Activated naive CD8-positive, alpha-beta T cell treated with anti-CD3 and anti-CD28 coated beads, Interleukin-2, amount 50 U/mL, for 24 hours (primary cell): ENCODE measurements at places on chromosomes 13 and 19.

GRCh38 chr19:44055870-44056269, 4.0 kb downstream of the ZNF223 start:
- no peak for DNase-seq

GRCh38 chr13:101985321-101985720, 416.5 kb downstream of the FGF14 start:
- DNase-seq: no peak

DNA sequence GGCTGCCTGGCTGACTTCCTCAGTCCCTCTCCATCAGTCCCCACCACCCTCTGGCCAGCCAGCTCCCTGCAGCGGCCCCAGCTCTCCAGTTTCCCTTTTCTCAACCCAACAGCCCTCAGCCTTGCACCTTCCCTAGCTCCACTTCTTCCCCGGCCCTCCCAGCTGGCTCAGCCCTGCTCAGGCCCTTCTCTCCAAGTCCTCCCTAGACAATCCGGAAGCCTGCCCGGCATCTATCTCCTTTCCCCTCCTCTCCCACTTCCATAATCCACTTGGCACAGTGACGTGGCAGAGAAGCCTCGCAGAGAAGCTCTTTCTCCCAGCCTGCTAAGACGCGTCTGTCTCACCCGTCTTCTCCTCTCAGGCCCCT, 1.1 kb downstream of the UBXN6 start:
- no peak for DNase-seq

DNA sequence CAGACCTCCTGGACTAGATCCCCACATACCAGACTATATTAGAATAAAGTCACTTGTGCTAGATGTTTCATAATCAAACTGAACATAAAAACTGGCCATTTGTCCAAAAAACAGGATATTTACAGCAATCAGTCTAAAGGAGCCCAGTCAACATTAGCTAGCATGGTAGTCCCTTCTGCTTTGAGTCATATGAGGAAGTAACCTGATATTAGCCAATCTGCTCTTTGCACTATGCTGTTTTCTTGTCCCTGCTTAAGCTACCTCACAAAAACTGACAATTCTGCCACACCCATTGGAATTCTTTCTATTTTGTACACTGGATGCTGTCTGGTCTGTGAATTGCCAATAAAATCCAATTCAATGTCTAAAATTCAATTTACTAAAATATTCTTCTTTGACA, 1824.2 kb downstream of the OLFM4 start:
- no peak for DNase-seq

DNA sequence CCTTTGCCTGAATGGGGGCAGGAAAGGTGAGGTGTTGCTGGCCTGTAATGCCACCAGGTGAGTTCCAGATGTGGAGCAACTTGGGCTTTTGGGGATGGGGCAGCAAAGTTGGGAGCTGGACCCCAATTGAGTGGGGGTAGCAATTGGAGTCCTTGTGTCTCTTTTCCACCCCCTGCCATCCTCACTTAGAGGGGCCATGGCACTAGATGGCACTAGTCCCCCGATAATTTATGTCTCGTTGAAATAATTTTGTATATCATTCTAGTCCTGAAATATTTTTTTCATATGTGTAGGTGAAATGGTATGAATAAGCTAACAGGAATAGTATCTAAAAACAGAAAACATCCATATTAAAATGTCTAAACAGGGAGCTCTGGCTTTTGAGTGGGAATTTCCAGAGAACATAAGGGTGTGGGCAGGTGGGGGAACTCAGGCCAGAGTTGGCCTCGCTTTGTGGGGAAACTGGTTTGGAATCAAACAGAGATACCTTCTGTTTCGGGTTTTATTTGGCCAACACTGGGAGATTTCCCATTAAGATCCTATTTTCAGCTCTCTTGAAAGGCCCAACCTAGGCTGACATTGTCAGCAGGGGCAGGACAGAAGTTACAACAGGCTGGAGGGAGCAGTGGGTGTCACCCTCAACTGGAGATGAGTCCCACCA, 3.4 kb downstream of the ZNF576 start:
- DNase-seq: no peak

DNA sequence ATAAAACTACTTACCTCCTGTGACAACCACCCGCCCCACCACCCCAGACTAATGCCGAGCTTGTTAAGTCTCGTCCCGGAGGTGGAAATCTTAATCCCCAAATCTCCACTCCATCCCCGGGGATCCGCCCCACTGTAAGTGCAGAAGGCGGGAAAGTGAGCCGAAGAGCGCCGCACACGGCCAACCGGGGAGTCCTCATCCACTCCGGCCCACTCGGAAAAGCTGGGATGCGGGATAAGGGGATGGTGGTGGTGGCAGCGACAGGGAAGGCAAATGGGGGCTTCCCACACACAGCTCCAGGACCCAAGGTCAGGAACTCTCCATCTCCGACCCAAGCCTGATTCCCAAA, 621 bp downstream of the FBL start:
- no peak for DNase-seq

- no peak for DNase-seq
Measured at GRCh38 chr19:45061965-45062364, 14.3 kb downstream of the ZNF296 start.

DNA sequence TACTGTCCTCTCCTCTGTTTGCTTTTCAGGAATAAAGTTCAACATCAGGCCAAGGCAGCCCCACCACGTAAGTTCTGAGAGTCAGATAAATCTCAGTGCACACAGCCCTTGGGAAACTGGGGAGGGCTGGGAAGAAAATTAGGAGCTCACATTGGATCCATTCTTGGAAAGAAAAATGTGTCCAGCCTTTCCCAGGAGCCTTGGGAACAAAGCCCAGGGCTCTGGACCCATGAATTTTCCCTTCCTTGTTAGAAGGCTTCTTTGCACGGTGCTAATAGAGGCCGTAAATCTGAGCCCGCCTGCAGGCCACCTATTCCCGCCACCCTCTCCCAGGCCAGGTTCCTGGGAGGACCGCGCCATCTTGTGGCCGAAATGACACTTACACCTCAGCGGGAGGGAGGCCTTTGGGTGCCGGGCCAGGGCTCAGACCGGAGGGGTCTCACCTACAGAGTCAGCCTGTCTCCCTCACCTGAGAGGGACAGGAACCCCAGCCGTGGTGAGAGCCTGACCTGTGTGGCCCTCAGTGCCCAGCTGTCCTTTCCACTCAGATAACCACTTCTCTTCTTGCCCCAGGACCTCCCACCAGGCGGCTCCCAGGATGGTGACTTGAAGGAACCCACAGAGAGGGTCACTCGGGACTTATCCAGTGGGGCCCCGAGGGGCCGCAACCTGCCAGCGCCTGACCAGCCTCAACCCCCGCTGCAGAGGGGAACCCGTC, 25.1 kb upstream of the KCTD15 start:
- peak; percentile 77 for DNase-seq

DNA sequence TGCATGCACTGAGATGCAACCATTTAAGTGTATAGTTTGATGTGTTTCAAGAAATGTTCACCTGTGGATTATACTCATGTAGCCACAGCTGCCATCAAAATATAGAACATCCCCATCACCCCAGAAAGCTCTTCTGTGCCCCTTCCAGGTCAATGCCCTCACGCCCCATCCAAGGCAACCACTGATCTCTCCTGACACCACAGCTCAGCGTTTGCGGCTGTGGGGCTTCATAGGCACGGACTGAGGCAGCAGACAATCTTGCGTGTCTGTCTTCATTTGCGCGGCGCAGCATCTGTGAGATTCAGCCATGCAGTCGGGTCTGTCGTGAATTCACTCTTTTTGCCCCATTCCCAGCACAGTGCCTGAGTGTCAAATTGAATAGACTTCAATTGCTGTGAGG, 153.8 kb upstream of the UQCRFS1 start:
- no peak for DNase-seq

- DNase-seq: no peak
Measured at GRCh38 chr13:77565635-77566034, 30.1 kb downstream of the SCEL start.

GRCh38 chr19:41944336-41944735, 14.8 kb downstream of the RABAC1 start:
- DNase-seq: no peak

GRCh38 chr13:80329250-80329649, 11.7 kb downstream of the SPRY2 start:
- DNase-seq: no peak

GRCh38 chr13:47945738-47946137, 55.3 kb downstream of the SUCLA2 start:
- no peak for DNase-seq

DNA sequence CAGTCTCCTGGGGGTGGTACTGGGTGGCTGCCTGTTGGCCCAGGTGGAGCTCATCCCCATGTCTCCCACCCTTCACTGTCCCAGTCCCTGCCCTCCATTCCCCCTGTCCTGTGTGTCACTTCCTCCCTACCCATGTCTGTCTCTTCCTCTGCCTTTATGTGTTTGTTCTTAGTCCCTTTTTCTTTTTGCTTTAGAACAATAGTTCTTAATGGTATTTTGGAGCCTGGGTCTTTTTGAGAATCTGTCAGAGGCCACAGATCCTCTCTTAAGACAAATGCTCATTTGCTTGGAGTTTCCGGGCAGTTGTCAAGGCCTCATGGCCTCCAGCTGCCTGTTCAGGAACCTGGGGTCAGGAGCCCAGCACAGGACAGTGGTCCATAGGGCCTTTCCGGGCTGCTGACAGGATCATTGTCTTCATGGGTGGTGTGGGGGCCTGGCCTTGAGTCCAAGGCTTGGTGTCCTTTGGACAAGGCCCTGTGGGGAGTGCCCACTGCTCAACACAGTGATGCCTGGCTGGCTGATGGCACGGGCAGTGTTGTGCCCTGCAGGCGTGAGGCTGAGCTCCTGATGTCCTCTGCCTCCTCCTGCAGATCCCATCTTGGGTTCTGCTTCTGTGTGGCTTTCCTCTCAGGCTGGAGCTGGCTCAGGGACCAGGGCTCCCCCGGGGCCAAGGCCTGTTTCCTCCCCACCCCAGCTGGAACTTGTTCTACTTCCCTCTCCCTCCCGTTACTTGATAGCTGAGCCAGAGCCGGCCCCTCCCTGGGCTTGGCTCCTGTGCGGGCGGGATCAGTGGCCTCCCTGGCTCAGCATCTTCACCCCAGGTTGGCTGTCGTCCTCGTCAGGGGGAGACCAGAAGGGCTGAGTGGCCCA, 3.5 kb downstream of the EGLN2 start:
- DNase-seq: no peak

GRCh38 chr19:50147462-50148423, 15.3 kb downstream of the IZUMO2 start:
- DNase-seq: peak; percentile 65

GRCh38 chr19:5145521-5146511, 176.9 kb downstream of the KDM4B start:
- no peak for DNase-seq

DNA sequence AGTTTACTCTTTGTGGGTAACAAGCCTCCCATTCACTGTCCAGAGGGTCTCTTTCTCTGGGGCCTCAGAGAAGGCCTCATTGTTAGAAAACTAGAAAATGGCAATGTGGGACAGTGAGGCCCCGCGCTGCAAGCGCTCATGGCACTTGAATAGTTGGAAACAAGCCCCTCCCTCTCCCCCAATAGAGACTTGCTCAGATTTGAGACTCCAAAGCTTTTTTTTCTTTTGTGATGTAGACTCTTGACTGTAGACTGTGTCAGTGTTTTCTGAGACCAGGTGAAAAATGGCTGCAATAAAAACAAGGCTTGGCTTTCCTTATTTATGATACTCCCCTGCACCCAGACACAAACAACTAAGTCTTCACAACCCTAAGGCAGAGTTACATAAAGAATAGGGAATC, 38.7 kb upstream of the UBL3 start:
- DNase-seq: no peak

DNA sequence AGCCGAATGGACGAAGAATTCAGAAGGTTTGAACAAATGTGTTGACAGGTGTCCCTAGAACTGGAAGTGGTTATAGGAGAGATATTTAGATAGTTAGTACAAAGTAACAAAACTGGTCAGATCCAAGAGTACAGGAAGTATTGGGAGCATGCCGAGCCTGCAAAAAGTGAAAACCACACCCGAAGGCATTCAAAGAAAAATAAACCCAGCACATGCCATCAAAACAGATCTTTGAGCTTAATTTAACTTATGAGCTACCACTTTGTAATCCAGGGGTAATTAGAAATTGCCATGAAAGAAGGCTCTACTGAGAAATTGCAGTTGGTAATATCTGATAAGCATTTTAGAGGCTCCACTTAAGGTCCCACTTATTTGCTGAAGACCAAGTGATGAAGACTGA, 214.2 kb downstream of the DNAJC15 start:
- no peak for DNase-seq

DNA sequence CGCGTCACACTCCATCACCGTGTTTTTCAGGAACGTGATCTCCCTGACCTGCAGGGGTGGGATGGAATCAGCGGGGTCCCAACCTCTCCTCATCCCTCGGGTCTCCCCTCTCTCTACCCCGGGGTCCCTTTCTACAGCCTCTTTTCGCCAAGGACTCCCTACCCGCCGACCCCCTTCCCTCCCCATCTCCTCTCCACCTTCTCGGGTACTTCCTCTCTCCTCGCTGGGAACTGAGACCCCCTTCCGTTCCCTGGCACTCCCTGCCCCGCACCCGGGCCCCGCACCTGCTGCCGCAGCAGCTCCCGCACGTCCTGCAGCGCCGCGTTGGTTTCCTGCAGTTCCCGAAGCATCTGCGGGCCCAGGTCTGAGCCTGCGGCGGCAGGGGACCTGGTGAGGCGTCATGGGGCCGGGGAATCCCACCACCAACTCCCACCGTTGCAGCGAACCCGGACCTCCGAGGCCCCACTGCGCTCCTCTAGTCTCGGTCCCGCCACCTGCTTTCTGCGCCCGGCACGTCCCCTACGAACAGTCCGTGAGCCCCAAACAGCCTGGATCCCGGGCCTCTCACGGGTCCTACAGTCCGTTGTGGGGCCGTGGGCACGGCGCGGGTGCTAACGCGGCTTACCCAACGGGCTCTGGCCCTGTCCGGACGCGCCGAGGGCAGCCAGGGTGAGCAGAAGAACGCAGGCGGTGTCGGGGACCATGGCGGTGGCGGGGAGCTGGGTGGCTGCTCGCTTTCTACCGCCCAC, at the start of gene COMP:
Gene COMP (minus strand): TSS at position 740 of the 749 bp plus-strand sequence. CDS start 36 bp downstream, at position 704.
- no peak for DNase-seq

DNA sequence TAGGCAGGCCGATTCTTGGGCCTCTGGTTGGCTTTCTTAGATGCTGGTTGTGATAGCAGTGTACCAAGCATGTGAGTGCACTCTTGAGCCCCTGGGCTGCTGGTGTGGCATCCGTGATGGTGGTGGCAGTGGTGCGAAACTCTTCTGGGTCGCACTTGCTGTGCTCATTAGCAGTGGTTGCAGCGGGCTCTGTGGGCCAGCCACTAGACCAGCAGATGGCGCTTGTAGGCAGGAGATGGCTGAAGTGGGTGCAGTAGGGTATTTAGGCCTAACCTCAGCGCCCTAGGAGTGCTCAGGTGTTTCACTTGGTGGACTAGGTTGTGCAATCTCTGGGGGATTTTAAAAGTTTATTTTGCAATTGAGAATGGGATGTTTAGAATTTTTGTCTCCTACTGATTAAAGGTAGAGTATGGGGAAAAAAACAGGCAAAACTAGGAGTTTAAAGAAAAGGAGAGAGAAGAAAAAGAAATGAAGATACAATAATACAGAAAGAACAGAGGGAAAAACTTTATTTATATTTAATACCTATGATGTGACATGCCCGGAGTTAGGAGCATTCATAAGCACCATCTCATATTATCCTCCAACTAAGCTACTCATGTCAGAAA, 4.3 kb upstream of the ZNF17 start:
- DNase-seq: peak; percentile 74

- no peak for DNase-seq
Measured at GRCh38 chr13:42626176-42626860, 52.4 kb downstream of the TNFSF11 start.
